ENCODE measurements at places on chromosomes 5 and 9. TPM values are rescaled to one million over a fixed set of nuclear protein-coding genes. Genes with fewer than 3 reads are reported as not detected.

GRCh38 chr5:9865574-9865973 lies 235.4 kb upstream of the TAS2R1 start:
- H3K36me3 ChIP-seq, result no peaks in the 10 kb centered on the region
- H3K27me3 ChIP-seq, result peaks cover 1% of the 10 kb centered on the region
- no peak overlapping the region for H3K27ac ChIP-seq
- DNase-seq, result no peak
- no peak overlapping the region for H3K4me3 ChIP-seq

Gene PCDHB16
- 0.51 TPM for total RNA-seq

GRCh38 chr5:143143973-143144372 lies 259.5 kb downstream of the NR3C1 start:
- peak; percentile 76 for DNase-seq
- no peak overlapping the region for H3K4me3 ChIP-seq
- peaks cover 16% of the 10 kb centered on the region for H3K4me1 ChIP-seq

DNA sequence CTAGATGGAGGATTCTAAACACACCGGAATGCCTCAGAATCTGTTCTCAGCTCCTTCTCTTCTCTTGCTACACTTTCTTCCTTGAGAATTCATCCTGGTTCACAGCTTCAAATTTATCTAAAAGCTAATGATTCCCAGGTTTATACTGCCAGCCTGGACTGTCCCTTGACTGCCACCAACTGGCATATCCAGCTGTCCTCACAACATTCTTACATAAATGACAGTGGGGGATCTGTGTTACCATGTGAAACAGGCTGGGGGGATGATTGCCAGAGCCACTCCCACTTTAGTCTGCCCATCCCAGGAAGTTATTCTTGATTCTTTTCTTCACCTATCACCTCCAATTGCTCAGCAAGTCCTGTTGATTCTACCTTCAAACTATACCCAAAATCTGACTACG lies 27.2 kb upstream of the ZFR start:
- no peak overlapping the region for H3K27ac ChIP-seq
- no peak overlapping the region for H3K4me3 ChIP-seq
- peaks cover 6% of the 10 kb centered on the region for H3K27me3 ChIP-seq

DNA sequence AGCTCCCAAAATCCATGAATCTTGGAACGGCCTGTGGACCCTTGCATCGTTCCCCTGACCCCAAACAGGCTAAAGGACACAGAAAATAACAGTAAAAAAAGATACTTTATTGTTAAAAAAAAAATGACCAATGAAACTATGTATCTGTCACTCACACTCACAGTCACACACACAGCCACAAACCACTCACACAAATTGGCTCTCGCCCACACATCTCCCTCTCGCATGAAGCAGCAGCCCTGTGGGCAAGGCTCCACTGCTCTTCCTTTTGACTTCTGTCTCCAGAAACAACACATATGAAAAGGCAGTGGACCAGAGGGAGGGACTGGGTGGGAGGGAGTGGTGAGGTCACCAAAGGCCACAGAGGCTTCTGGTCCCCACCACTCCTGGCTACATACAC lies 56.6 kb downstream of the SLC36A1 start:
- no peak for DNase-seq
- H3K27me3 ChIP-seq, result no peaks in the 10 kb centered on the region
- no peaks in the 10 kb centered on the region for H3K4me1 ChIP-seq
- no peaks in the 10 kb centered on the region for H3K36me3 ChIP-seq

DNA sequence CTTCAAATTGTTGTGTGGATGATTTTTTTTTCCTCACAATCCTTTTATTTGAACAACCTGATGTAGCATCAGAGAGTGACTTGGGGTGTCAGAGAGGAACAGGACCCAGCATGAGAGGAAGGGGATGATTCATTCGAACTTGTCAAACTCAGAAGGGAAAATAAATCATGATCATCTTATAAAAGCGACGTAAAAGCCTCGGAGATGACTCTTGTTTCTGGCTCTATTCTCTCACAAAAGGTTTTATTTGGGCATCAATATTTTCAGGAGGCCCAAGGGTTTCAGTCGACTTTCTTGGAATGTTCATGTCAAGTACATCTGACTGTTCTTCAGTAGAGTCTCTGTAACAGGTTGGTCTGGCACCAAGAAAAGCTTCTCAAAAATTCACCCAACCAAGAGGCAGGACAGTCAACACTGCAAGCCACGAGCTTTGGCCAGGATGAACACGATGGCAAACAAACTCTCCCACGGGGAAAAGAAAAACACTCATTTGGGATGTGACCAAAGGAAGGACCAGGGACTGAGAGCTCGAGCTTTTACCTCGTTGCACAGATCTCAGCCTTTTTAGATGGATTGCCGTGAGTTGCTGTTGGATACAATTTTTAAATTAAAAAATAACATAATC lies 55.1 kb downstream of the ANKH start:
- no peaks in the 10 kb centered on the region for H3K36me3 ChIP-seq
- no peak overlapping the region for H3K27ac ChIP-seq
- no peak overlapping the region for H3K4me3 ChIP-seq
- no peaks in the 10 kb centered on the region for H3K27me3 ChIP-seq
- H3K4me1 ChIP-seq, result peaks cover 5% of the 10 kb centered on the region

Gene PRDM9
- not detected for total RNA-seq

Gene MAP1B
- total RNA-seq, result 83.4 TPM

- no peaks in the 10 kb centered on the region for H3K36me3 ChIP-seq
- no peak overlapping the region for H3K4me3 ChIP-seq
- no peak overlapping the region for H3K27ac ChIP-seq
Observed at GRCh38 chr5:16508730-16509531, 43.3 kb upstream of the ZNF622 start.

GRCh38 chr5:152488869-152489268 lies 83.8 kb upstream of the NMUR2 start:
- no peaks in the 10 kb centered on the region for H3K27me3 ChIP-seq
- no peaks in the 10 kb centered on the region for H3K36me3 ChIP-seq
- H3K4me1 ChIP-seq, result no peaks in the 10 kb centered on the region
- DNase-seq, result no peak
- no peak overlapping the region for H3K27ac ChIP-seq

Data from fibroblast of lung (primary cell).